Cardiac atrium fibroblast (primary cell): ENCODE measurements at places on chromosomes 11 and 22. TPM values are rescaled to one million over a fixed set of nuclear protein-coding genes. Genes with fewer than 3 reads are reported as not detected.

Gene TUT1
- total RNA-seq: 6.9 and 12.0 TPM in 2 replicates

Gene PES1
- 84.7 and 90.6 TPM in 2 replicates for total RNA-seq

Gene FAM111B
- total RNA-seq: 1.3 and 2.0 TPM in 2 replicates

Gene OR8D1
- not detected in 2 replicates for total RNA-seq

Gene SERPIND1
- under 0.01 and 0.16 TPM in 2 replicates for total RNA-seq

Gene HBB
- not detected in 2 replicates for total RNA-seq

Gene FOLR2
- not detected in 2 replicates for total RNA-seq

Gene CCT8L2
- total RNA-seq: not detected in 2 replicates

Gene P2RY6
- total RNA-seq: 1.1 TPM in 1 of 2 replicates, not detected in the other

Gene SHANK2
- total RNA-seq: 0.18 and 0.49 TPM in 2 replicates

Gene PLEKHB1
- 0.81 TPM in 1 of 2 replicates, not detected in the other for total RNA-seq

Gene WDR74
- total RNA-seq: 20.4 and 50.1 TPM in 2 replicates

Gene OR52I1
- not detected in 2 replicates for total RNA-seq

Gene OR56A3
- total RNA-seq: not detected in 2 replicates

Gene TFIP11
- 20.0 and 22.4 TPM in 2 replicates for total RNA-seq

Gene ANO5
- total RNA-seq: 0.16 TPM in 1 of 2 replicates, not detected in the other

Gene UPB1
- not detected in 2 replicates for total RNA-seq

Gene PDGFD
- 17.9 and 29.6 TPM in 2 replicates for total RNA-seq

Gene SYT13
- total RNA-seq: not detected in 2 replicates

Gene PLAAT4
- 11.5 and 28.3 TPM in 2 replicates for total RNA-seq

Gene C11orf42
- total RNA-seq: not detected in 2 replicates

Gene JAM3
- 43.1 and 53.9 TPM in 2 replicates for total RNA-seq

Gene TIMM10B
- total RNA-seq: 17.3 and 34.3 TPM in 2 replicates

Gene PTPRCAP
- total RNA-seq: 2.0 TPM in 1 of 2 replicates, not detected in the other

Gene MS4A1
- not detected in 2 replicates for total RNA-seq

Gene CARD18
- not detected in 2 replicates for total RNA-seq

Gene MRGPRE
- total RNA-seq: not detected in 2 replicates

Gene CARD10
- 5.8 and 6.3 TPM in 2 replicates for total RNA-seq

Gene DDI1
- total RNA-seq: not detected in 2 replicates

Gene GAL3ST1
- not detected in 2 replicates for total RNA-seq

Gene ZNF280B
- total RNA-seq: 0.72 and 1.5 TPM in 2 replicates

Gene TTC36
- not detected in 2 replicates for total RNA-seq

Gene KREMEN1
- 6.9 and 9.4 TPM in 2 replicates for total RNA-seq

Gene CD6
- total RNA-seq: not detected in 2 replicates

Gene ARHGEF12
- total RNA-seq: 35.7 and 44.7 TPM in 2 replicates

Gene UPK3A
- total RNA-seq: not detected in 2 replicates

Gene KCNQ1
- 2.1 TPM in 1 of 2 replicates, not detected in the other for total RNA-seq

Gene MS4A6E
- total RNA-seq: not detected in 2 replicates

Gene MOGAT2
- not detected in 2 replicates for total RNA-seq

Gene ALKBH8
- total RNA-seq: 3.1 and 5.5 TPM in 2 replicates

Gene USH1C
- total RNA-seq: not detected in 2 replicates

Gene RAB30
- total RNA-seq: 9.1 and 16.8 TPM in 2 replicates

Gene ZBTB16
- 33.0 and 55.1 TPM in 2 replicates for total RNA-seq

Gene SULT4A1
- 0.65 and 1.3 TPM in 2 replicates for total RNA-seq

Gene FGF4
- total RNA-seq: not detected in 2 replicates

Gene A4GALT
- total RNA-seq: 45.0 and 59.1 TPM in 2 replicates

Gene GPHA2
- 2.6 TPM in 1 of 2 replicates, not detected in the other for total RNA-seq

Gene CNIH2
- not detected in 2 replicates for total RNA-seq

Gene ME3
- 12.5 and 13.0 TPM in 2 replicates for total RNA-seq

Gene CLDN5
- 5.6 and 40.5 TPM in 2 replicates for total RNA-seq

Gene OR10A2
- not detected in 2 replicates for total RNA-seq

Gene OR6A2
- total RNA-seq: 0.65 and 3.4 TPM in 2 replicates

Gene FXYD6
- not detected in 2 replicates for total RNA-seq

Gene GLB1L3
- not detected in 2 replicates for total RNA-seq

Gene KDM4D
- total RNA-seq: 0.72 and 1.9 TPM in 2 replicates

Gene GLYATL2
- total RNA-seq: 2.5 TPM in 1 of 2 replicates, not detected in the other

Gene IFITM10
- total RNA-seq: 0.18 and 0.65 TPM in 2 replicates
